ENCODE measurements at places on chromosomes 12 and 14. TPM values are rescaled to one million over a fixed set of nuclear protein-coding genes. Genes with fewer than 3 reads are reported as not detected.

DNA sequence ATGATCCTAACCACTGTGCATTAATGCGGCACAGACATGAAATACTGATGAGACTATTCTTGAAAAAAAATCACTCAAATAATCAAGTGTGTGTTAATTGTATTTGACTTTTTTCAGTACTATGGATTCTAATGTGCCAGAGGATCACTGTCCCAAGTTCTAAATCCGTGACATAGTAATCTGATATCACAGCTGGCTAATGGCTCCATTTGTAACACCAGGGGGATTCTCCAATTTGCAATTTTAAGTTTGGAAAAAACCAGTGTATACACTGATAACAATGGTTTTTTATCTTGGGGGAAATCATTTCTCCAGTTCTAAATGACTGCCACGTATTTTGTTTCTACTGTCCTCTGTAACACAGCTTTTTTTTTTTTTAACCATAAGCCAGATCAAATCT lies 33.0 kb downstream of the MPHOSPH9 start:
- no peak for DNase-seq

DNA sequence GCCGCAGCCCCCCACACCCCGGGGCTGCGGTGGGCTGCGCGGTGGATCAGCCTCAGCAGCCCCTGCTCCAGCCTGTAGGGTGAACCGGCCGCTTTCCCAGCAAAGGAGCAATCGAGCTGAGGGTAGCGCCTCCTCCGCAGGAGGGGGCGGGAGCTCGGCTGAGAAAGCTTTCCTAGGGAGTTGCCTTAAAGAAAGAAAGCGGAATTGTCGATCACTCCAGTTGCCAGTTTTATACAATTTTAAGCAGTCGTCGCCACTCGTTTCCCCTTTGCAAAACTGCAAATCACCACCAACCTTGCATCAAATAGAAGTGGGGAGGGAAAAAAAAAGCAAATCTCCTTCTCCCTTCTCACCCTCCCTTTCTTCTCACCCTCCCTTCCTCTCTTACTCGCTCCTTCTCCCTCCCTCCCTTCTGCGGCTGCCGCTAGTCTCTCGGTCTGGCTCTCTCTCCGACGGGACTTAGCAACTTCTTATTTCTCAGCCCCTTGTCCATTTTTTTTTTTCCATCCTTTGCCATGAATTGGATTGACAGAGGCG lies at the start of gene PDE3A:
TSS of gene PDE3A (plus strand) at position 424 of the 537 bp plus-strand sequence. CDS start 748 bp downstream, outside the sequence.
- DNase-seq = no peak

GRCh38 chr14:52678591-52678990 lies 16.8 kb downstream of the ERO1A start:
- DNase-seq = no peak

GRCh38 chr12:85630851-85631250 lies 205.4 kb downstream of the RASSF9 start:
- DNase-seq = no peak

GRCh38 chr12:116325336-116325664 lies 47.8 kb upstream of the MED13L start:
- DNase-seq = no peak

DNA sequence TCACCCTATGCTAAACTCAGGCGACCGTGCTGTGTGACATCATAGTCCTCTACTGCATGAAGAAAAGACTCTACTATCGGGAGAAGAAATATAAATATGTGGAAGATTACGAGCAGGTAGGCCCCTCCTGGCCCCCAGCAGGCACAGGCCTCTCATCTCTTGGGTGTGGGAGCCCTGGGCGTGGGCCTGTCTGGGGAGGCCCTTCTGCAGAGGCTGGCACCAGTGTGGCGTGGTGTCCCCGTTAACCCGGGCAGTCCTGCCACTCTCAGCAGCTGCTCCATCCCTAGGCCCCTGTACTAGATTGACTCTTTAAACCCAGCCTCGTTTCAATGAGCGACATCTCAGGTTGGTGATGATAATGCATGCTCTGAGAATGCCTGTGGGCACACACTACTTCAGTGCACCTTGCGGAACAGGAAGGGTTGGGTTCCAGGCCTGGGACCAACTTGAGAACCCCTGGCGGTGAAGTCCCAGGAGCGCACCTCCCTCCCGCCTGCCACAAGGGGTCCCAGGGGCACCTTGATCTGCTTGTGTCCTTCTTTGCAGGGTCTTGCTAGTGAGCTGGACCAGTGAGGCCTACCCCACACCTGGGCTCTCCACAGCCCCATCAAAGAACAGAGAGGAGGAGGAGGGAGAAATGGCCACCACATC lies 23.2 kb downstream of the P2RX4 start:
- no peak for DNase-seq

- no peak for DNase-seq
Measured at GRCh38 chr12:6202304-6202703, 2.1 kb downstream of the CD9 start.

- no peak for DNase-seq
Measured at GRCh38 chr12:68746572-68747180, 700 bp downstream of the SLC35E3 start.

- no peak for DNase-seq
Measured at GRCh38 chr14:95488376-95489213, 27.9 kb downstream of the SYNE3 start.

DNA sequence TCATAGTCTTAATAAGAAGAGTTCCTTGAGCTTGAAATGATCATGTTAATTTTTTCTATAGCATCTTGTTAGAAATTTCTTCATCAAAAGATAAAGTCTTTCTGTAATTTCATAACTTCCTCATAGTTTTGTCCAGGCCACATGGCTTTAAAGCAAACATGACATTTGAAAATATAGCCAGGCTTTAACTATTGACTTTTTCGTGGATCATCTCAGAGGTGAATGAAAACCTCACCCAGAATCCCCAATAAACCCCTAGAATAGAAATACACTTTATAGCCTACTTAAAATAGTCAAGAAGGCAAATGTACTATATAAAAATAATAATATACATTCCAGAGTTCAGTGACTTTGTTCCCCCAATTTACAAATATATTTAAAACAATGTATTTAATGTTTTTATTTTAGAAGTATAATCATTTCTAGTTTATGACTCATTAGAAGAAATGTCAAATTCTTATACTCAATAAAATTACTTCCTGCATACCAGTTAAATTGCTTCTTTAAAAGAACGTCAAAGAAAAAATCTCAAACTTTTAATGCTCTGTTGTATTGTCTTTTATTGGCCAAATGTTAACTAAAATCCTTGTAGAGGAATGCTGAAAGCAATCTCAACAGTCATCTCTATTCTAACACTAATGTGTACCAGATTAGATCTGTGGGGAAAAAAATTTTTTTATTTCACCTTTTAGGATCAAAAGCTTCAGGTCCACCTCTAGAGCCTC lies 21.6 kb downstream of the EXOC5 start:
- DNase-seq = no peak

GRCh38 chr14:65588426-65589140 lies 176.1 kb downstream of the FUT8 start:
- DNase-seq = no peak

DNA sequence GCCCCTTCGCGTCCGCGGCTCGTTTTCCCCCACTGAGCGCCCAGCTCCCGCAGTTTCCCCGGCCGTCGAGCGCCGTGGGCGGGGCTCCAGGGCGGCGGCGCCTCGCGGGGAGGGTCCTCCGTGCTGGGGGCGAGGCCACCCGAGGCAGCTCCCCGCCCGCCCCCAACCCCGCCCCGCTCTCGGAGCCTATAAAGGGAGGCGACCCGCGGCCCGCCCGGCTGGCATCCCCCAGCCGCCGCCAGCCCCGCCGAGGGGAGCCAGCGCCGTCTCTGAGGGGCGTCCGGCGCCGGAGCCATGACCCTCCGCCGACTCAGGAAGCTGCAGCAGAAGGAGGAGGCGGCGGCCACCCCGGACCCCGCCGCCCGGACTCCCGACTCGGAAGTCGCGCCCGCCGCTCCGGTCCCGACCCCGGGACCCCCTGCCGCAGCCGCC lies at the start of gene TAMALIN:
TSS of gene TAMALIN (plus strand) at position 221 of the 432 bp plus-strand sequence. CDS start at position 295, 74 bp downstream.
- no peak for DNase-seq

- no peak for DNase-seq
Measured at GRCh38 chr12:11749943-11750690, 100.6 kb downstream of the ETV6 start.

DNA sequence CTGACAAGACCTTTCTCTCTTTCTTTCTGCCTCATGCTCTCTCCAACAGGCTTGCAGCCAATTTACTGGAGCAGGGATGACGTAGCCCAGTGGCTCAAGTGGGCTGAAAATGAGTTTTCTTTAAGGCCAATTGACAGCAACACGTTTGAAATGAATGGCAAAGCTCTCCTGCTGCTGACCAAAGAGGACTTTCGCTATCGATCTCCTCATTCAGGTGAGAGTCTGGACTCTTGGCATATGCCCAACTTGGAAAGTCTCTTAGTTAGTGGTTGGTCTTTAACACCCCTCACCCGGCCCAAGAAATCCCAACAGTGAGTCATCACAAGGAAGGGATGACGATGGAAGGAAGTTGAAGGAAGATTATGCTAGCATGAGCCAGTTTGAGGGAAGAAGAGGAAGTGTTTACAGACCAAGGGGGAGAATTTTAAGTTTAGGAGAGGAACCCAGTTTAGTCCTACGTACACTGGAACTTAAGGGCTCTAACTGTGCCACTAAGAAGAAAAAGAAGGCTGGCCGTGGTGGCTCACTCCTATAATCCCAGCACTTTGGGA lies 189.7 kb downstream of the ETV6 start:
- DNase-seq = peak; percentile 87

GRCh38 chr12:12885096-12885792 lies 6.1 kb upstream of the GPRC5A start:
- DNase-seq = no peak

GRCh38 chr12:70317781-70318180 lies 48.3 kb upstream of the KCNMB4 start:
- DNase-seq = no peak

GRCh38 chr12:78802593-78802992 lies 62.0 kb upstream of the SYT1 start:
- no peak for DNase-seq

- DNase-seq = no peak
Measured at GRCh38 chr12:2461645-2462044, 333.1 kb upstream of the FKBP4 start.

- no peak for DNase-seq
Measured at GRCh38 chr12:6507102-6507998, 13.4 kb downstream of the NCAPD2 start.

DNA sequence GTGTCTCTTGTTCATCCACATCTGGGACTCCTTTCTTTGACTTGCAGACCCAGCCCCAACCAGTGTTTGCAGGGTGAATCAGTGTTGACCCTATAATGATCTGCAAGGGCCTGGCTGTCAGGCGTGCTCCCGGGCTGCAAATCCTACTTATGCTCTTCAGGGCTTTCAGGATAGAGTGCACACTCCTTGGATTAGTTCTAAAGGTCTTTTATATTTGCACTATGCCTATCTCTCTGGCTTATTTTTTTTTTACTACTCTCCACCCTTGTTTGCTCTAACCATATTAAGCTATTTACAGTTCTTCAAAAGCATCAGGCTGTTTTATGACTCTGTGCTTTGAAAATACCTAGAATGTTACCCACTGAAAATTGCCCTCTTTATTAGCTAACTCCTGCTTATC lies 4.3 kb upstream of the PRICKLE1 start:
- no peak for DNase-seq

DNA sequence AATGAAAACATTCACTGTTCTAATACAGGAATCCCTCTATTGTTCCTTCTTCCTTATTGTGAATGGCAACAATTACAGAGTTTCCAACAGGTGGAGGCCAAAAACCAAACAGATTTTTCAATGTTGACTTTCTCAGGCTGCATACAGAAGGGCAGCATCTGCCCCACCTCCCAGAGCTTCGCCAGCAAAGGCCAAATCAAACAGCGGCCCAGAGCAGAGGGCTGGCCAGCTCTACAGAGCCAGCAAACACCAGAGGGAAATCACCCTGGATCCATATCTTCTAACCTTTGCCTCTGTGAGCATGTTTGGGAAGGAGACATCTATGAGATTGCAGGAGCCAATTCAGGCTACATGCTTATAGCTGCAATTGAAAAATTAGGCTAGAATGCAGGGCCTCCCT lies 4.4 kb upstream of the CRACR2A start:
- no peak for DNase-seq

The NID2 gene
- 45.3 TPM for total RNA-seq

The TRIP11 gene
- 23.0 TPM for total RNA-seq

The NINJ2 gene
- total RNA-seq = 2.7 TPM

The SIX4 gene
- 6.4 TPM for total RNA-seq

The DHRS2 gene
- not detected for total RNA-seq

The SLC35F4 gene
- total RNA-seq = not detected

The NRXN3 gene
- 0.92 TPM for total RNA-seq

The KRT71 gene
- total RNA-seq = not detected

The C12orf60 gene
- total RNA-seq = 2.1 TPM

The KRT79 gene
- total RNA-seq = 0.12 TPM

The RTL1 gene
- not detected for total RNA-seq

The COX8C gene
- total RNA-seq = not detected

The KCNA1 gene
- not detected for total RNA-seq

The TMCC3 gene
- total RNA-seq = 20.5 TPM

The CLEC6A gene
- not detected for total RNA-seq

All from glomerular endothelial cell (primary cell).